Osteoblast (primary cell): ENCODE measurements at places on chromosomes 5 and 9. TPM values are rescaled to one million over a fixed set of nuclear protein-coding genes. Genes with fewer than 3 reads are reported as not detected.

- DNase-seq: no peak
Observed at GRCh38 chr5:103464835-103465484, 97.6 kb downstream of the NUDT12 start.

NTNG2 gene
- 9.4 and 13.0 TPM in 2 replicates for total RNA-seq

- DNase-seq: peak; percentile 95
Observed at GRCh38 chr5:96807075-96807654, 580 bp downstream of the ERAP1 start.

STING1 gene
- total RNA-seq: 46.3 and 48.3 TPM in 2 replicates

CFAP77 gene
- total RNA-seq: 0.29 and 0.36 TPM in 2 replicates

DNA sequence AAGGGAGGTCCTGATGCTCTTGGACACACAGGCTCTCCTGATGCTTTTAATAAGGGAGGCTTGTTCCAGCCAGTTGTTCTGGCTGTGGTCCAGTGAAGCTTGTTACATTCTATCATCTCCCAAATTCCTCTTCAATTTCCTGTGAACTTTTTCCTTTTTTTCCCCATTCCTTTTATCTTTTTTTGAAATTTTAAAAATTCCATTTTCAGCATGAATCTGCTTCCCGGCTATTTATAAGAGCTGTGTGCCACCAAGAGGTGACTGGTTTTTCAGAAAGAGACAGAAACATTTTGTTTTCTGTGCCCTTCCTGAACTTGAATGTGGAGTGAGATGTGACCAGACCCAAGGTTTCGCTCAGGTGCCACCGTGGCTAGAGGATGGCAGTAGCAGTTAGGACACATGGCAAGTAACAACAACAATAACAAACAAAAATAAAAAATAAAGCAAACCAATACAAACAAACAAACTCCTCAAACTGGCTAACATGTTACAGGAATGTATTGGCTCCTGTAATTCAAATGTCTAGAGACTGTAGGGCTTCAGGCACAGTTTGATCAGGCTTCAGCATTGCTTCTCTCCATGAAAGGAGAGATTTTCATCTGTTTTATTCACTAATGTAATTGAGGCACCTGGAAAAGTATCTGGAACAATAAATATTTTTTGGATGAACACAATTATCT is 121.1 kb downstream of the BOD1 start:
- DNase-seq: no peak

CARTPT gene
- not detected in 2 replicates for total RNA-seq

SIGMAR1 gene
- total RNA-seq: 72.7 and 73.4 TPM in 2 replicates

NRG2 gene
- 0.72 and 0.88 TPM in 2 replicates for total RNA-seq

PCDHGA8 gene
- 3.5 and 3.6 TPM in 2 replicates for total RNA-seq

SLC45A2 gene
- total RNA-seq: 0.36 and 0.59 TPM in 2 replicates
